ENCODE measurements at places on chromosomes 1 and 21. TPM values are rescaled to one million over a fixed set of nuclear protein-coding genes. Genes with fewer than 3 reads are reported as not detected.

The C1orf94 gene
- total RNA-seq, result not detected

The ST6GALNAC3 gene
- total RNA-seq, result 1.7 TPM

The CLIC6 gene
- total RNA-seq, result 0.09 TPM

The WDR47 gene
- total RNA-seq, result 12.0 TPM

The LCE1C gene
- total RNA-seq, result not detected

The REN gene
- total RNA-seq, result 0.28 TPM

The IGSF3 gene
- under 0.01 TPM for total RNA-seq

The PRAMEF1 gene
- total RNA-seq, result not detected

The FAM72B gene
- 0.92 TPM for total RNA-seq

The ANXA9 gene
- total RNA-seq, result 0.28 TPM

The SLC9C2 gene
- total RNA-seq, result not detected

The ZNF326 gene
- 5.0 TPM for total RNA-seq

The TSPAN1 gene
- total RNA-seq, result 0.46 TPM

The DIO1 gene
- total RNA-seq, result not detected

The RNF187 gene
- total RNA-seq, result 61.4 TPM

The ADCY10 gene
- under 0.01 TPM for total RNA-seq

The MPL gene
- not detected for total RNA-seq

The CA6 gene
- not detected for total RNA-seq

The SPEN gene
- total RNA-seq, result 10.4 TPM

The CTSS gene
- 3.2 TPM for total RNA-seq

The FCRL4 gene
- not detected for total RNA-seq

The NCAM2 gene
- 1.8 TPM for total RNA-seq

The GPR61 gene
- 0.28 TPM for total RNA-seq

Data from smooth muscle cell of bladder (primary cell).